ENCODE measurements at places on chromosomes 2 and 18.

DNA sequence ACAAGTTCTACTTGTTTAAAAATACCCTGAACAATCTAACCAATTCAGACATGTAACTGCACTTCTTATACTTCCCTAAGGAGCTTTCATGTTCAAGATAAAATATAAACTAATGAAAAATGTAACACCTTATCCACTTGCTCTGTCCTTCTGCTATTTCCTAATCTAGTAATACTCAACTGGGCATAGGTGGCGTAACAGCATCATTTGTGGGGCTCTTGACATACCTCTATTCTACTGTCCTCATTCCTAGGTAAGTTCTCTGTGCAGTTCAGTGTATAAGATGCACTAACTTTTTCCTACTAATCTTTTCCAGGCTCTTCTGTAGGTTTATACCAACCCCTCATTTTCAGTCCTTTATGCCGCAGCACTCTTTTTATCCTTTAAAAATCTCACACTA lies 36.7 kb downstream of the PRKD3 start:
- DNase-seq = no peak

DNA sequence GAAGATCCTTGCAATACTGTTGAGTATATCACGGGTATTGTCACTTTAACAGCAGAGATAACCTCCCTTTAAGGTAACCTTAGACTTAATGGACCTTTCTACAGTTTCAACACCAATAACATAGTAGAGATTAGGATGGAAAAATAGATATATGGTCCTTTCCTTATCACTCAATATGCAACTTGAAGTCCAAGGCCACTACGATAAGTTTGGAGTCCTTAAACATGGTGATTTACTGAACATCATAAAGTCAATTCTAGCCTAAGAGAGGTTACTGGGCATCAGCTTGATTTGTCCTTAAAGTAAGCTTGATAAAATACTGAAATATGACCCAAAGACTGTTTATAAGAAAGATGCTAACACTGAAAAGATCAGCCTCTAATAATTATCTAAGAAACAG lies 203.2 kb downstream of the STK39 start:
- no peak for DNase-seq

GRCh38 chr2:221562226-221562625 lies 9.9 kb downstream of the EPHA4 start:
- DNase-seq = no peak

DNA sequence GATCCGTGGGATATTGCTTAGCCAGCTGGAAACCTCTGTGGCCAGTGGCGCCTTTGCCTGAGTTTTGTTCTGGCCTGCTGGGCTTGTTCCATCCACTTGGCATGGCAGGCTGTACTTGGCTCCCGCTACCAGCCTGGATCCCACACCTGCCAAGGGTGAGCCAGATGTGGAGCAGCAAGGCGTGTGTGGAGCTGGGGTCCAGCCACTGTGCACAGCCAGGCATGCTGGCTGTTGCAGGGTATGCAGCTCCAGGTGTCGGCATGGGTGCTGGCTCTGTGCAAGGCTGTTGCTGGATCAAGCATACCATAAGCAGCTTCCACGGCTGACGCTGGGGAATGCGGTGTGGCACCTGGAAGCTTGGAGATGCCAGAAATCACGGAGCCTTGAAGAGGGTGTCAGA lies 34.5 kb downstream of the PTPN4 start:
- no peak for DNase-seq

GRCh38 chr2:164478205-164478604 lies 143.1 kb downstream of the GRB14 start:
- DNase-seq = no peak
